ENCODE measurements at places on chromosomes 1 and 21. TPM values are rescaled to one million over a fixed set of nuclear protein-coding genes. Genes with fewer than 3 reads are reported as not detected.
A peak's percentile ranks its signal among the peaks of the same experiment; 100 is the strongest.

DNA sequence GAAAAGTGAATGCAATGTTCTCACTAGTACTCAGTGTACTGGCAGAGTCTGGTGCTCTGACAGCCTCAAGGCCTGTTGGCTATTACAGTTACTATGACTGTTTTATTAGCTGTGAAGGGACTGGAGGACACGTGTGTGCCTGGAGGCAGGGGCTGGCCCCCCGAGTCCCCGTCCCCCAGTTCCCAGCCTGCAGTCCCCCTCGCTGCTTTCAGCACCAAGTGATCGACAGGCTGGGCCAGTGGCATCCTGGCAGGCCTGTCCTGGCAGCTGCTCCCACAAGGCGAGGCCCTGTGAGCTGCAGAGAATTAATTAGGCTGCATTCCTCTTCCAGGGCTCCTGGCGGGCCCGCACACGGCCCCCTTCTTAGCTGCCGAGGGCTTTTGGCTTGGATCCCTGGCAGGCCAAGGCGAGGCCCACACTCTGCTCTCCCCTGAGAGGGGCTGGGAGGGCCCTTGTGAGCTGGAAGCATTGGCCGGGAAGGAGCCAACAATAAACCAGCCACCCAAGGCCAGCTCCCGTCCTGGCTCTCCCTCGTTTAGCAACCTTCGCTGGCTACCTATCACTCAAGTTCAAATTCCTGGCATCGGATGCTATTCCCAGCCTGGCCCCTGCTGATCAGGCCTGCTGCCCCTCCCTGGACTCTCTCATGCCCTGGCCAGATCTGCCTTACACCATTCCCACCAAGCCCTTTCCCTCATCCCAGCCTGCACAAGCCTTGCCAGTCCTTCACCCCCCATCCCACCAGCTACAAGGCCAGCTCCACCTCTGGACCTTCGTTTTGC lies 9.8 kb downstream of the EDN2 start:
- DNase-seq = no peak

DNA sequence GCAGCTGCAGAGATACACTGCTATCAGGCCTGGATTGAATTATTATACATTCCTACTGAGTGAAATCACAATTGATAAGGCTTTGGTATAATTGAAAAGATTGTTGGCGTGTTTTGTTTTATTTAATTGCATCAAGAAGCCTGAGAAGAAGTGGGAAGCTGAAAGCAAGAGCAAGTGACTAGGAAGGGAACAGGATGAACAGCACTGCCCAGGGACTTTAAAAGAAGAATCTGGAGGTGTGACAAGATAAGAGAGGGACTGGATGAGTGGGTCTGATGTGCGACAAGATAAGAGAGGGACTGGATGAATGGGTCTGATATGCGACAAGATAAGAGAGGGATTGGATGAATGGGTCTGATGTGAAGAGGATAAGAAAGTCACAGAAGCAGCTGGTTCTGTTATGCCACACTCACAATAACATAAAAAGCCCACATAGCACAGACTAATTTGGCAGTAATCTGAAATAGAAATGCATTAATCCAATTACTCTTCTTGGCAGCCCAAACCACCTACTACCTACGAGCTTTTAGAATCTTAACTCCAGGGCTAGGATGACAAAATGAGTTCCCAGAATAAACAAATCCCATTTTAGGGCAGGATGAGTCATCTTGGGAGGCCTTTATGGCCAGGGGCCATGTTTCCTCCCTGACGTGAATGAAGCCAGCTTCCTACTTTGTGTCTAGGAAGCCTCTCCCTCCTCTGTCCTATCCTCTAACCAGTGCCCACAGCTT lies 129.7 kb downstream of the DUSP10 start:
- DNase-seq = peak; percentile 75

DNA sequence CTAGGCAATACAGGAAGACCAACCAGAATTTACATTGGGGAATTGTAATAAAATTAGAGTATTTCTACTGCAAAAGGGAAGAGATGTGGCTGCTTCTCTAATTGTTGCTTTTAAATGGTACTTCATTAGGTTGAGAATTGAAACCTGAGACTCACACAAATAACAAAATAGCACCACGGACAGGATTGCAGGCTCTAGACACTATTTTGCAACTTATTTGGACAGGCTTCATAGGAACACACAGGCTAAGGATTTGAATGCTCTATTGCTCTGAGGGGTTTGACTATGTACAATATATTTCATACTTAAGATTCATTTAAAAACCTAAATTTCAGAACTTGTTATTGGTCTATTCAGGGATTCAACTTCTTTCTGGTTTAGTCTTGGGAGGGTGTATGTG lies 79.6 kb downstream of the ATP1B1 start:
- no peak for DNase-seq

GRCh38 chr1:226873771-226874578 lies 3.6 kb downstream of the PSEN2 start:
- no peak for DNase-seq

DNA sequence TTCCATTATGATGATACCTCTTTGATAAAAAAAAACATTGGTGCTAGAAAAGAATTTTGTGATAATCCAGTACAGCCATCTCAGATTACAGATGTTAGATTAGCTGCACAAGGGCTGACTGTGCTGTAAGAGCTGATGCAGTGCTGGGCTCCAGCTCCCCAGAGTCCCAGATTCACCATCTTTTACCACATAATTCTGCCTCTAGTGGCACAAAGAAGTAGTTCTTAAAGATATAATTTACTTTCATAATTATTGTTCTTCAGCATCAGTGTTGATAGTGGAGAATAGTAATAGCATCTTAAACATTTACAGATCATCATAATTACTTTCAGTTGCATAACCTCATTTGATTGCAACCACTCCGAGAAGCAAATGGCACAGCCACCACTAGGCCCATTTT lies 262.1 kb downstream of the BRINP2 start:
- DNase-seq = peak; percentile 28

- DNase-seq = peak; percentile 91
These were observed 467 bp downstream of the THRAP3 start for GRCh38 chr1:36224537-36225282.

- peak; percentile 57 for DNase-seq
These were observed 3.6 kb downstream of the NUP210L start for GRCh38 chr1:154151311-154151710.

DNA sequence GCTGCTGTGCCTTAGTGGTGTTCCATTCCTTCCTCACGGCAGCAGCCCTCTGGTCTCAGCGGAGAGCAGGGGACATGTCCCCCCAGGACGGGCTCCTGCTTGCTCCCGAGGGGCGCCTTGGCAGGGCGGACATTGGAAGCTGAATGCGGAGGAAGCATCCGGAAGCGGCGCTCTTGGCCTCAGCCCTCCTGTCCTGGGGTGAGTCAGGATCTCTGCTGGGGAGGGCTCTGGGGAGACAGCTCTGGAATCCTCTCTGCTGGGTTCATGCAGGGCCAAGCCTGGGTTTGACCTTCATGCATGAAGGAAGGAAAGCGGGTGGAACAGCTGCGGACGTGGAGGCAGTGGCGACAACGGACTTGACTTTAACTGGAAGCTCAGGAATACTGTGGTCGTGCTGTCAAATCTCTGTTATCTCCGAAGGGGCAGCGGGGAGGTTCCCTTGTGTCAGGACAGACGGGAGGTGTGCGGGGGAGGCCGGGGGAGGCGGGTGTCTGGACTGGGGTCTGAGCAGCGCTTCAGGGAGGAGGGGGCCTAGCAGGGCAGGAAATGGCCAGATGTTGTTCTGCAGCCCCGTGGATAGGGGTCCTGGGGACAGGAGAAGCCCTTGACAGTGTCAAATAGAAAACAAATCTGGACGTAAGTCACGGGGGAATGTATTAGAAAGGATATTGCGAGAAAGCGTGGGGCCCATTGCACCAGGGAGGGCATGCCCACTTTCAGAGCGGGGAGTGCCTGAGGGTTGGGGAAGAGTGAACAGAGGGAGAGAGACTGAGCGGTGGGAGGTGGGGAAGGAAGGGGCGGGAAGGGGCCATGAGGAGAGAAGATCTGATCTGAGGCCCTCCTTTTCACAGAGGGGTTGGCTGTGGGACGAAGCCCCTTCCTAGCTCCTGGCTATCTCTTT lies 26.6 kb downstream of the CRYAA start:
- peak; percentile 82 for DNase-seq

- peak; percentile 35 for DNase-seq
These were observed 1.1 kb upstream of the MARCKSL1 start for GRCh38 chr1:32336963-32337675.

DNA sequence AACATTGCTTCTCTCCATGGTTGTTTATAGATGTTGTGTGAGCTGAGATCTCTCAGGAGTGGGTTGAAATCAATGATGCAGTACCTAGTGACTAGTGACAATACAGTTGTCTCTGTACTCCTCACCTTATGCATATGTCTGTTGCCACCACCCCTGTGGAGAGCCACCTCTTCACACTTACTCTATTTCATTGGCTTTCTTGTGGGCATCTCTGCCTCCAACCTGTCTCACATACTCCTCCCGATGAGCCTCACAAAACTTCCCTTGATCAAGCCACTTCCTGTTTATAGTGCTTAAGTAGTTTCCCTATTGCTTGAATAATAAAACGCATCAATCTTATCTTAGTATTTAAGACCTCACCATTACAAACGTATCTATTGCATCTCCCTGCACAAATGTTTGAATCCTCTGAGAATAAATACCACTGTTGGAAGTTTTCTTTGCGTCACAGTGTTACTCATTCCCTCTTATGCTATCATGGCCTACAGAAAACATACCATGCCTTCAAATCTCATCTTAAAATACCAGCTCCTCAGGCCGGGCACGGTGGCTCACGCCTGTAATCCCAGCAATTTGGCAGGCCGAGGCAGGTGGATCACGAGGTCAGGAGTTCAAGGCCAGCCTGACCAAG lies 54.7 kb upstream of the GREM2 start:
- no peak for DNase-seq

- DNase-seq = no peak
These were observed 211.3 kb downstream of the KCNH1 start for GRCh38 chr1:210922666-210923065.

DNA sequence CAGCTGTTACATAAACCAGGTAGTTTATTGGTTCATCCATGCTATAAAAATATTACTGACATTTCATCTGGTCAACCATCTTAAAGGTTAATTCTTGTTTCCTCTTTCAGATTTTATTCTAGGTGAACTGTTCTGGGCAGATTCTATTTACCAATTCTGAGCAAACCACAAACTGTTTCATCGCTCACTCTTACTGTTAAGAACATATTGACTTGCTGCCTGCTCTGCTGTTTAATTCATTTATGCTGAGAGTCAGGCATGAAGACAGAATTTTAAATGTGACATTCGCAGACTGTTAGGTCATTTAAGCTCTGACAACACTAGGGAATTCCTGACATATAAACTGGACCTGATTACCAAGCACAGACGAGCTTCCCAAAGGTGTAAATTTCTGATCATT lies 98.3 kb downstream of the PIGK start:
- peak; percentile 8 for DNase-seq

GRCh38 chr1:205506409-205507200 lies 2.1 kb downstream of the CDK18 start:
- no peak for DNase-seq

DNA sequence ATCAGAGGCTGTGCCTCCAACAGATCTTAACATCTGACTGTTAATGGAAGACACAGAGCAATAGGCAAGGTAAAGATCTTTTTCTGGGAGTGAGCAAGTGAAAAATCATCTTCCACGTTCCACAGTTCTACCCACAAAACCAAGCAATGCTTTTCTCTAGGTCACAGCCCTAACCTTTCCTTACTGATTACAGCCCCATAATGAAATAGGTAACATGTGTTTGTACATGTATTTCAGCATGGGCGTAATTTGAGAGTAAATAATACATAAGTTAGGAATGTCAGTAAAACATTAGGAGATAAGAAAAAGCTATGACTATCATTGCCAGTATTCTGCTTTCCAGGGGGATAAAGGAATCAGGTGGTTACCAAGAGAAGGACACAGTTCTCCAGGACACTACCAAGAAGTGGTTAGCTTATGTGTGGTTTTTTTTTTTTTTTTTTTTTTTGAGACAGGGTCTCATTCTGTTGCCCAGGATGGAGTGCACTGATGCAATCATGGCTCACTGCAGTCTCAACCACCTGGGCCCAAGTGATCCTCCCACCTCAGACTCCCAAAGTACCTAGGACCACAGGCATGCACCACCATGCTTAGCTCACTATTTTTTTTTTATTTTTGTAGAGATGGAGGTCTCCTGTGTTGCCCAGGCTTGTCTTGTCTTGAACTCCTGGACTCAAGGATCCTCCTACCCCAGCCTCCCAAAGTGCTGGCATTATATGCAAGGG lies 72.0 kb downstream of the DAP3 start:
- DNase-seq = no peak

DNA sequence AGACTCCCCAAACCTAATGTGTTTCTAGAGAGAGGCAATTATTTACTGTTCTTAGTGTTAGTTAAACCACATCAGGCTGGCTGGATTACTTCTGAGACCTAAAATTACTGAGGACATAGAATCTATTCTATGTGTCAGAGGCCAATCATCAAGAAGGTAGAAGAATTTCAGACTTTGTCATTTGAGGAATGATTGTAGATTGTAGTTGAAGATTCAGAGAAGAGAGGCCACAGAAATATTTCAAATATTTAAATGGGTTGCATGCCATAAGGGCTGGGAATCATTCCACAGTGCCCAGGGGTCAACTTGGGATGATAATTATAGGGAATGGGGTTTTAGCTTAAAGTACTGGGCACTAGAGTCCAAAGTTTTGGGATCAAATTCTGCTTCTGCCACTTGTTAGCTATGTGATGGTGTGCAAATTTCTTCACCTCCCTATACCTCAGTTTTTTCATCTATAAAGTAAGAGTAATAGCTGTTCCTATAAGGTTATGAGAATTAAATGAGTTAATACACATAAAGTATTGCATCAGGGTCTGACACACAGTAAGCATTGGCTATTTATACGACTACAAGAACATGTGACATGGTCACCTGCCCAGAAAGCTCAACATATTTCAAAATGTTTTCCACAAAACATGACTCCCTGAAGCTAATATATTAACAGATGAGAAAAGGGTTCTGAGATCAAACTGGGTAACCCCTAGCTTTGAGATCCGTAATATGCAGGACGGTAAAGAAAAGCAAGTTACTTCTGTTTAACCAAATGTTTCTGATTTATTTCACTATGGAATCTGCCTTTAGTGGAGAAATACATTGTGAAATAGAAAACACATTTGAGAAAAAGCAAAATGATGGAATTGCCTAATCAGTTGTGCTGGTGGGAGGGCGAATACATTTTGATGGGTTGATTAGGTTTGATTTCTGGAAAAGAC lies 69.7 kb upstream of the SPAG17 start:
- no peak for DNase-seq

- DNase-seq = no peak
These were observed 155.0 kb downstream of the TNFSF18 start for GRCh38 chr1:172895761-172896160.

- DNase-seq = no peak
These were observed 170.5 kb downstream of the NTMT2 start for GRCh38 chr1:170316270-170316669.

NUDT17 gene
- total RNA-seq = 5.6 TPM

TNFRSF9 gene
- 0.06 TPM for total RNA-seq

PRDM16 gene
- total RNA-seq = not detected

ELAPOR1 gene
- 0.38 TPM for total RNA-seq

WNT9A gene
- 3.5 TPM for total RNA-seq

RPE65 gene
- total RNA-seq = not detected

CD164L2 gene
- total RNA-seq = not detected

TSSK3 gene
- 0.40 TPM for total RNA-seq

C1QB gene
- not detected for total RNA-seq

PGBD5 gene
- 0.06 TPM for total RNA-seq

Data from LHCN-M2 (cell line).